ENCODE measurements at places on chromosomes 16 and 17.

GRCh38 chr16:35552763-35553162 lies 2093.4 kb downstream of the TP53TG3F start:
- DNase-seq = no peak

DNA sequence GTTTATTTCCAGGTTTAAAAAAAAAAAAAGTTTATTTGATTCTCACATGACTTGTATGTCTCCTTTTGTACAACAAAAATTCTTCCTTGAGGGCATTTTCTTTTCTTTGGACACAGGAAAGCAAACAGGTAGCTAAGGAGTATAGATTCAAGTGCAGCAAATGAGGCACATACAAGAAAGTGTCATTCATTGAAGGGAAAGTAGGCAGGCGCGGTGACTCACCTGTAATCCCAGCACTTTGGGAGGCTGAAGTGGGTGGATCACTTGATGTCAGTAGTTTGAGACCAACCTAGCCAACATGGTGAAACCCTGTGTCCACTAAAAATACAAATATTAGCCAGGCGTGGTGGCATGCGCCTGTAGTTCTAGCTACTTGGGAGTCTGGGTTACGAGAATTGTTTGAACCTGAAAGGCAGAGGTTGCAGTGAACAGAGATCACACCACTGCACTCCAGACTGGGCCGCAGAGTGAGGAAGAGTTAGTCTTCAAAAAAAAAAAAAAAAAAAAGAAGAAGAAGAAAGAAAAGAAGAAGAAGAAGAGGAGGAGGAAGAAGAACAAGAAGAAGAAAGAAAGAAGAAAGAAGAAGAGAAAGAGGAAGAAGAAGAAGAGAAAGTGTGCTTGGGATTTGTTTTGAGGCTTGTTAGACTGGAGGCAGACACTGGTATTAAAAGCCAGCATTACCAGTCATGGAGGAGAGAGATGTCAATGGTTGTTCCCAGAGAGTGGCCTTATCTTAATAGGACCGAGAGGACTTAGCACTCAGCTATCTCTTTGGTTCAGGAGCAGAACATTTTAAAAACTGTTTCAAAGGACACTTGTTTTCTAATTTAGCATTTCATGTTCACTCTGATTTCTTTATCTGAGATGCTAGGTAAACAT lies 19.7 kb downstream of the GINS3 start:
- DNase-seq = no peak

DNA sequence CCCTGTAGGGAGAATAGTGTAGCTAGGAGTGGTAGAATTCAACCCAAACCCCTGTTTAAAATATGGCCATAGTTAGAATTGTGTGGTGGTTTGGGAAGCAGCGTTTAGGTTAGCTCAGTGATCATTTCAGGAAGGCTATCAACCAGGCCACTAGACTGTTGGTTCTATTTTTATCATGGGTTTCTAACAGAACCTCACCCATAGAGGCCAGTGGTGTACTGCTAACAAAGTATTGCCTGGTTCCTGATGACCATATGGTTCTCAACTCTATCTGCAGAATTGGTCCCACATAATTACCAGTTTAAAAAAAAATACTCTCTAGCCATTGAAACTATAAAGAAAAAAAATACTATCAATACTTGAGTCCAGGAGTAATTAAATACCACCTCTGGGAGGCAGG lies 70.5 kb upstream of the RASL10B start:
- DNase-seq = peak; percentile 13

DNA sequence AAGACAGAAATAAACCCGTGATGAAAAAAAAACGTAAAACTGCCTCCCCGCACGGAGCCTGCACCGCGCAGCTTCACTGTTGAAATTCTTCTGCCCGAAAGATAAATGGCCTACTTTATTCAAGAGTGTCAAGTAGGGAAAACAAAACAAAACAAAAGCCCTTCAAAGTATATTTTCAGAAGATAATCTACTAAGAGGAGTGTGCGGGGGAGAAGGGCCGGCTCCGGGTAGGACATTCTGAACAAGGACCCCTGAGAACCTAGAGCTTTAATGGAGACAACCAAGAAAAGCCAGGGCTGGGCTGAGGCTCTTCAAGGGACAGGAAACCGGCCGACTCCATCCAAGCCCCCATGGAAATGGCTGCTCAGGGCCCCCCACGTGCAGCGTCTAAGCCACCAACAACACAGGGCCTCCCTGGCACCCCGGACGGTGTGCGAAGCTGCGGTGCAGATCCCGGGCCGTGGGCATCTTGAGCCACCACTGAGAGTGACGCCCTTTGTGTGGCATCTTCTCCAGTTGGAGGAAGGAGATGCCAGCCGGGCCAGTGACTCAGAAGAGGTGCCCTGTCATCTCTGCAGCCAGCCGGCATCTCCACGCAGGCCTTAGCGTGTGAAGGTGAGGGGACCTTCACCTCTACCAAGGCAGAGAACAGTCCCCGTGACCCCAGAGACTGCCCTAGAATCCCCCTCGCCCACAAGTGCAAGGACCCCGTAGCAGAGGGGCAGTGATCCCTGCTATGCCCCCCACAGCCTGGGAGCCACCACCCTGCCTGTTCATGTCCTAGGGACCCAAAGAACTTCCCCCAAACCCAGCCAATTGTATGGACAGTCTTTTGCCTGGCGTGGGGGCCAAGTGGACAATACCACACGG lies 250.8 kb downstream of the C16orf95 start:
- DNase-seq = no peak

- DNase-seq = no peak
Measured at GRCh38 chr16:23667355-23667659, 11.4 kb upstream of the PLK1 start.

DNA sequence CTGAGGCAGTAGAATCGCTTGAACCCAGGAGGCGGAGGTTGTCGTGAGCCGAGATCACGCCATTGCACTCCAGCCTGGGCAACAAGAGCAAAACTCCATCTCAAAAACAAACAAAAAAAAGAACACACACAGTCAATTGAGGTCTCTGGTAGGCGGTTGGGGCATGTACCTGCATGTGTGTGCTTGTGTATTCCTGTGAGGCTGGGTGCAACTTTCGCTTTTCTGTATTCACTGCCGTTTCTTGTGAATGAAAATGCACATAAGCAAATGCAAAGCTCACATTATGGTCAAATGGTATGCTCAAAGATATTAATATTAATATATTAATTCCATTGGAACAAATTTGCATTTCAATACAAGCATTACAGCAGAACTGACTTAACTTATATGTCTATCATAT lies 20.9 kb downstream of the HS3ST3A1 start:
- no peak for DNase-seq

- DNase-seq = no peak
Measured at GRCh38 chr16:87279094-87279658, 38.0 kb downstream of the C16orf95 start.

GRCh38 chr17:44655983-44656710 lies at the start of gene MEIOC:
Gene MEIOC (plus strand): TSS chr17:44656468. CDS start chr17:44656614, 146 bp downstream.
- DNase-seq = no peak

- no peak for DNase-seq
Measured at GRCh38 chr16:67286441-67287235, 7.3 kb downstream of the PLEKHG4 start.

- no peak for DNase-seq
Measured at GRCh38 chr16:67820608-67821259, 14.0 kb downstream of the TSNAXIP1 start.

DNA sequence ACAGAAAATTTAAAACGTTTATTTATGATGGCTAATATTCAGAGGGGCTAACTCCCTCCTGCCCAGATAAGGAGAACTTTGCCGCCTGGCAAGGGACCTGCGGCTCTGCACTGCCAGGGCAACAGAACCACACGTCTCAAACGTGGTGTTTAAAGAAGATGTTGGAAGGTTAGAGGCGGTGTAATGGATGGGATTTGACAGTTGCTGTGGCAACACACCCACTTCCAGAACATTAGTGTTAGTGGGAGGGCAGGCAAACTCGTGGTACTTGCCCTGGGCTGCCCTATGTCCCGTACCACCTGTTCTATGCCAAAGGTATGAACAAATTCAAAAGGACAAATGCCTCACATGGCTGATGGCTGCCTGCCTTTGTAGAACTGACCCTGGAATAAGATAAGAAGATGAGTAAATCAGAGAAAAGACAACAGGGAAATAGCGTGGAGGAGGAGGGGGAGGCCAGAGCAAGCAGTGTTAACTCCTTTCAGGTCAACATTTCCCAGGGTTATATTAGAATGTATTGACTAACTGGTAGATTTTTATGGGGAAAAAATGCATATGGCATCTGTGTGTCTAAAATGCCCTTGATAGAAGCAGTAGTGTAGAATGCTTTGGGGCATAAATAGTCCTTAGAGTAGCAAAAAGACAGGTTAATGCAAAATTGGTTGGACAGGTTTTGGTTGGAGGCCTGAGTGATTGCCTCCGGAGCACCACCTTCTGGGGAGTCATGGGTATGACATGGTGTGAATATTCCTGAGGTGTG lies 30.8 kb downstream of the HLF start:
- DNase-seq = peak; percentile 74

- DNase-seq = no peak
Measured at GRCh38 chr17:77426676-77427386, 286.1 kb downstream of the SEC14L1 start.

DNA sequence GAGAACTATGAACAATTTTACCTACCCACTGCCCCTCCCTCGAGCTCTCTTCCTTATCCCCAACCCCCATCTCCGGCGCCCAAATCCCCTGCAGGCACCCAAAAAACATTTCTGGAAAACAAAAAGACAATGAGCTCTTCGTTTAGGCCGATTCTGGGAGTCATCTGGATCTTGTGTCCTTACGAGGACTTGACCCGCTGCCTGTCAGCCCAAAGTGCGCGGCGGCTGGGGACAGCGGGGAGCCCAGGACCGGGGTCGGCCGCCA lies 524 bp downstream of the STRADA start:
- DNase-seq = no peak

DNA sequence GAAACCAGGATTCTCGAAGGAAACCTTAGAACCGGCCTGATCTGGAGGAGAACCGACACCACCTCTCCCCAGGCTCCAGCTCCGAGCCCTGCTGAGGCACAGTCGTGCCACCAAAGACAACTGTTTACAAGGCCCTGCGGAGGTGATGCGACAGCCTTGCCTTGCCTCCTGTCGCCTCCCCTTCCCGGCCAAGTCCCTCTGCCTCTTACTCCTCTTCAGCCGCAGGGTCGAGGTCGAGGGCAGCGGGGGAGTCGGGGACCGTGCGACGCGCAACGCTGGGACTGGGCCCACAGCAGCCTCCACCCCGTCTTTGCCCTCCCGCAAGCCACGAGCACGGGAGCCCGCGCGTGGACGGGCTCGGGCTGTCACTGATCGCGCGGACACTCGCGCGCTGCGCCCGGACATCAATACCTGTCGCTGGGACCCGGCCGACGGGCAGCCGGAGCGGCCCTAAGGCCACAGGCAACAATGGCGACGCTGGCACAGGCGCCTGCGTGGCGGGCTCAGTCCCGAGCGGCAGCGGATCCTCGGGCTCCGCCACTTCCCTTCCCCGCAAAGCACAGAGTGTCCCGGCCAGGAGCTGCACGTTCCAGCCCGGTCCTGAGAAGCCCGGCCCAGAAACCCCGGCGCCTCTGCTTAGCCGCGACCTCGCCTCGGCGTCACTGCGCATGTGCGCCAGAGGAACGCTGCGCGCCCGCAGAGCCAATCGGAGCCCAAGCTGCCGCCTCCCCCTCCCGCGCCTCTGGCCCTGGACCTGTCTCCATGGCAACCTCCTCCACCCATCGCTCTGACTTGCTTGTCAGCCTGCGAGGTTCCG lies at the start of gene ZNF287:
ZNF287 (minus strand) TSS at position 664 of the 817 bp plus-strand sequence. CDS start 1,473 bp downstream, outside the sequence.
- DNase-seq = peak; percentile 95

DNA sequence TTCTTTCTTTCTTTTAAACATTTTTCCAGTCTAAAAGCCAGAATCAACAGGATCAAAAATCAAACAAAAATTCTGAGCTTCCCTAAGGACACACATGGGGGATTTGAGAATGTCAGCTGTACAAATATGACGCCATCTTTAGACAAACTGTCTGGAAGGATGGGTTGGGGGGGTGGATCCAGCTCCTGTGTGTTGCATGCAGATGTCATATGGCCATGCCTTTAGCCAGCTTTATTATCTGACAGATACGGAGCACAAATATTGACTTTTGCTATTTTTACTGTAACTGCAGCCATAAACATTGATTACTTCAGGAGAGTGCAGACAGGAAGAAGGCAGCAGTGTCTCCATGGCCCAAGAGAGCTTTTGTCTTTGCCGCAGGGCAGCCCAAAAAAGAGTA lies 279.4 kb upstream of the ELAC2 start:
- no peak for DNase-seq

DNA sequence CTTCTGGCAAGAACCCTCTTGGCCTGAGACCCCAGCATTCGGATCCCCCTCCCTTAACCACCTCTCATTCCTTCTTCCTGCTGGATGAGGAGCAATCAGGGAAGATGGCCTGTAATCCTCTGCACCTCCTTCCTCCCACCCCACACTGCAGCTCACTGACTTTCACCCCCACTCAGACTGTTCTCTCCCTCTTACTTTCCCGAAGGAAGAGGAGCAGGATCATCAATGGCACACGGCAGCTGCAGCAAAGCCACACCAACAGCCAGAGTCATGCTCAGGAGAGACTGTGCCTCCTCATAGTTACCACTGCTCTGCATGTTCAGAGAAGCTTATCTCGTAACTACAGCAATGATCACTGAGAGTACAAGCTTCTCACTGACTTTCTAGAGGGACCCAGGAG lies 10.1 kb upstream of the TMEM101 start:
- no peak for DNase-seq
